Activated CD8-positive, alpha-beta memory T cell treated with anti-CD3 and anti-CD28 coated beads, Interleukin-2, amount 50 U/mL, for 4 hours (primary cell): ENCODE measurements at places on chromosomes 7 and 10.

DNA sequence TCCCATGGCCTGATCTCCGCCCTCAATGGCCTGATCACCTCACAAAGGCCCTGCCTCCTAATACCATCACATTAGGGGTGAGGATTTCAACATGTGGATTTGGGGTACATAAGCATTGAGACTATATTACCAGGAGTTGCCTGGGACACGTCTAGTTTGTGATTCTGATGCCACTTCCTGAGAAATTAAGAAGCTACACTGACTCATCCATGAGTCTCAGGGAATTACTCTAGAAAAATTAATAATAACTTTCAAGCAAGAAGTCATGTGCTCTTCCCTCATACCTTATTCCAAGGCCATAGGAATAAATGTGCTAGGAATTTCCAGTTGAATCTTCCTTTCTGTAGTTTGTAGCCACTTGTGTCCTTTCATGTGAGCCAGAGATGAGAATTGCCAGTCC lies 519.3 kb upstream of the MKI67 start:
- no peak for DNase-seq

DNA sequence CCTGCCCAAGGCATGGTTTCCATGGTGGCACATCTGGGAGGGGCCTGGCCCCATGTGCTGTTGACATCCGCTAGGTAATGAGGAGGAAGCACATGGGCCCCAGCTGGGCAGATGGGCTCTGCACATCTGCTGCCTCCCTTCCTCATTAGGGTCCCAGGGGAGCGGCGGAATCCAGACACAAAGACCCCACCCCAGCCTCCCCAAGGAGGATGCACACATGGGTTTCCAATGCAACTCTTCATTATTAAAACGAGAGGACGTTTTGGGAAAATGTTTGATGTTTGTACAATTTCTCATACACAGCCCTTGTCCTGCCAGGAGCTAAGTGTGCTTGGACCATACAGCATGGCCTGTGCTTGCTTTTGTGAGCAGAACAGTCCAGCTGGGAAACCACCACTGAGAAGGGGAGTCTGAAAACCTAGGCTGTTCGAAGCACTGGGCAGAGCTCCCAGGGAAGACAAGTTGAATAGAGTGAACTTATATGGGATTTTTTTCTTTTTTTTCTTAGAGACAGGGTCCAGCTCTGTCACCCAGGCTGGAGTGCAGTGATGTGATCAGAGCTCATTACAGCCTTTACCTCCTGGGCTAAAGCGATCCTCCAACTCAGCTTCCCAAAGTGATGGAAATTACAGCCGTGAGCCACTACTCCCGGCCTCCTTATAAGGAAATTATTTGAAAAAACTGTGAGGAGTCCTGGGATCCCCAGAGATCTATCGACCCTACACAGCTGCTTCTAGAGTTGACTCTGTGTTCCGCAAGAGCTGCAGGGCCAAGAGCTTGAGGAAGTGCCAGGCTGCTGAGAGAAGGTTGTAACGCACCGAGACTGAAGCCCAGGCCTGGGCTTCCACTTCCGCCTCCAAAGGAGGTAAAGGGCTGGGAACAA lies 23.4 kb downstream of the FAM107B start:
- no peak for DNase-seq

GRCh38 chr7:121279822-121280221 lies 49.0 kb upstream of the WNT16 start:
- no peak for DNase-seq

GRCh38 chr10:132961787-132962622 lies 19.6 kb upstream of the CFAP46 start:
- DNase-seq: peak; percentile 52

GRCh38 chr7:90119178-90119971 lies 34.9 kb upstream of the STEAP1 start:
- peak; percentile 31 for DNase-seq
